ENCODE measurements at places on chromosomes 2 and 18. TPM values are rescaled to one million over a fixed set of nuclear protein-coding genes. Genes with fewer than 3 reads are reported as not detected.

GRCh38 chr2:88159955-88160415 is 10.2 kb upstream of the THNSL2 start:
- no peak for DNase-seq

The FSHR gene
- total RNA-seq: not detected

DNA sequence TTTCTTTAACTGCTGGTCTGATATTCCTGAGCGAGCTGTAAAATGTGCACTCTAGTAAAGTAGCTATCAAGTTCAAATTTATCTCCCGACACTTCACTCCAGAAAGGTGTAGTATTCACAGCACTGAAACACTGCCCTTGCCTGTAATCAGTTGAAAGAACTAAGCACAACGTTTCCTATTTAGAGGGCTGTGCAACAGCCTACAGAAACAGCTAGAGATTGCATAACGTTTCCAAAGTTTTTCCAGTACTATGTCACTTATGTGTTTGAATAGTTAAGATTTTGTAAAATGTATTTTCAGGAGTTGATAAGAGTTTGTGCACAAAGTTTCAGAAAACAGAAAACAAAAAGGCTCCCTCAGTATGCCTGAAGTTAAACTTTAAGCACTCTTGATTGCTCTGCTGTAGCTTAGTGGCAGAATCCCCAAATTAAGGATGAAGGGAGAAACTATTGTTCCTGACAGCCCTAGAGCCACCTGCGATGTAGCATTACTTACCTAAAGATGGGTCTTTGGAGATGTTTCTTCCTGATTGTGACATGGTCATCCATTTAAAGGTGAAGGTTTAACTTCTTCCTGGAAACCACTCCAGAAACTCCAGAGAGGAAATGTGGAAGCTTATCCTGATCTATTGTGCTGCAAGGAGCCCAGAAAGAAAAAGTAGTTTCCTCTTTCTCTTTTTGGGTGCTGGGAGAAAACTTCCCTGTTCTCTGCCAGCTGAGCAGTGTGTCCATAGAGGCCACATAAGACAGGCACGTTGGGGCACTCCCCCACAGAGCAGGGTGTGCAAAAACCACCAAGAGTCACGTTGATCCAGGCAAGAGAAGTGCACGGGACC is 536 bp downstream of the PDE1A start:
- no peak for DNase-seq

- DNase-seq: no peak
These were observed 309.4 kb downstream of the NBAS start for GRCh38 chr2:15251753-15252152.

The HOXD13 gene
- not detected for total RNA-seq
